Endothelial cell of umbilical vein (primary cell): ENCODE measurements at places on chromosomes 7 and 10. TPM values are rescaled to one million over a fixed set of nuclear protein-coding genes. Genes with fewer than 3 reads are reported as not detected.

The ADARB2 gene
- not detected in 2 replicates for total RNA-seq

GRCh38 chr7:150733482-150734095, 3.6 kb upstream of the GIMAP5 start:
- no peak overlapping the region for H3K4me3 ChIP-seq
- peaks cover 16% of the 10 kb centered on the region for H3K4me1 ChIP-seq
- no peak overlapping the region for H3K27ac ChIP-seq
- no peaks in the 10 kb centered on the region for H3K36me3 ChIP-seq

- no peaks in the 10 kb centered on the region for H3K36me3 ChIP-seq
- peaks cover 62% of the 10 kb centered on the region for H3K4me1 ChIP-seq
- peak overlapping the region; percentile 56 for H3K27ac ChIP-seq
- H3K27me3 ChIP-seq = no peaks in the 10 kb centered on the region
- peak; percentile 13 for DNase-seq
Measured at GRCh38 chr7:77329466-77330168, 86.5 kb downstream of the GSAP start.

The HIF1AN gene
- 33.8 and 34.0 TPM in 2 replicates for total RNA-seq

The NUB1 gene
- total RNA-seq = 41.4 and 46.2 TPM in 2 replicates

- H3K4me1 ChIP-seq = no peaks in the 10 kb centered on the region
- H3K4me3 ChIP-seq = no peak overlapping the region
- no peak for DNase-seq
- H3K27me3 ChIP-seq = no peaks in the 10 kb centered on the region
Measured at GRCh38 chr7:105611856-105612775, 30.8 kb upstream of the EFCAB10 start.

The SLC29A4 gene
- 5.2 and 6.4 TPM in 2 replicates for total RNA-seq

The DBF4 gene
- total RNA-seq = 35.8 and 39.7 TPM in 2 replicates

DNA sequence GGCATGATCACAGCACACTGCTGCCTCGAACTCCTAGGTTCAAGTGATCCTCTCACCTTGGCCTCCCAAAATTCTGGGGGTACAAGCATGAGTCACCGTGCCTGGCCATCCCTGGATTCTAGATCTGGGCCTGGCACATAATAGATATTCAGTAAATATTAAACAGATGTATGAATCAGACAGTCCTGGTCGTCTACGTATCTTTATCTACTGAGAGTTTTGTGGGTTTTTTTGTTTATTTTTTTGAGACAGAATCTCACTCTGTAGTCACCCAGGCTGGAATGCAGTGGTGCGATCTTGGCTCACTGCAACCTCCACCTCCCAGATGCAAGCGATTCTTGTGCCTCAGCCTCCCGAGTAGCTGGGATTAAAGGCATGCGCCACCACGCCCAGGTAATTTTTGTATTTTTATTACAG, 24.3 kb upstream of the ITGB1 start:
- no peaks in the 10 kb centered on the region for H3K36me3 ChIP-seq
- no peak overlapping the region for H3K4me3 ChIP-seq
- H3K4me1 ChIP-seq = peaks cover 67% of the 10 kb centered on the region
- H3K27ac ChIP-seq = peak overlapping the region; percentile 90
- DNase-seq = peak; percentile 62

The GFRA1 gene
- total RNA-seq = 0.88 and 0.95 TPM in 2 replicates

DNA sequence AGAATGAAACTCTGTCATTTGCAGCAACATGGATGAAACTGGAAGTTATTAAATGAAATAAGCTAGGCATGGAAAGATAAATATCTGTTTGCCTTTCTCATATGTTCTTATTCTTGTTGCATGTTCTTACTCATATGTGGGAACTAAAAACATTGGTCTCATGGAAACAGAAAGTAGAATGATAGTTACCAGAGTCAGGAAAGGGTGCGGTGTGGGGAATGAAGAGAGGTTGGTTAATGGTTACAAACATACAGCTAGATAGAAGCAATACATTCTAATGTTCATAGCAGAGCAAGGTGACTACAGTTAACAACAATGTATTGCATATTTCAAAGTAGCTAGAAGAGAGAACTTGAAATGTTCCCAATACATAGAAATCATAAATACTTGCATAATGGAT, 105.1 kb downstream of the FAM107B start:
- no peak overlapping the region for H3K27ac ChIP-seq
- H3K4me3 ChIP-seq = no peak overlapping the region
- peaks cover 5% of the 10 kb centered on the region for H3K27me3 ChIP-seq
- no peaks in the 10 kb centered on the region for H3K36me3 ChIP-seq
- no peaks in the 10 kb centered on the region for H3K4me1 ChIP-seq
- DNase-seq = no peak

GRCh38 chr7:98251231-98251600, 816 bp downstream of the TECPR1 start:
- DNase-seq = no peak
- H3K27ac ChIP-seq = peak overlapping the region; percentile 58
- no peaks in the 10 kb centered on the region for H3K36me3 ChIP-seq
- no peaks in the 10 kb centered on the region for H3K27me3 ChIP-seq
- H3K4me1 ChIP-seq = peaks cover 43% of the 10 kb centered on the region

DNA sequence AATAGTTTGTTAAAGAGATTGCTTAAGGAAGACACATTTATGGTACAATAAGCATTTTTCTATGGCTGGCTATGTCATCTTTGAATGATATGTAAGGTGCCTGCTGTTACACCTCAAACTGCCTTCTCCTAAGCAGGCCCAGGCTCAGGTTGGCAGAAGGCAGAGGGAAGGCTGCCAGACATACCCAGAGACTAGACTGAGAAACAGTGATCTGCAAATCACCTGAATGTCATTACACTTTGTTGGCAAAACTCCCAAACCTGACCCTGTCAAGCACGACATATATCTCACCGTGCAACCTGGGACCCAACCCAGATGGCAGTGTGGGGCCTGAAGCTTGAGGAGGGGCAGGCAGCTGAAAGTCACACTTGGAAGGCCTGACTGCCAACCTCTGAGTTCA, 136.6 kb upstream of the TARP start:
- H3K4me3 ChIP-seq = no peak overlapping the region
- no peak overlapping the region for H3K27ac ChIP-seq
- H3K4me1 ChIP-seq = peaks cover under 1% of the 10 kb centered on the region
- H3K36me3 ChIP-seq = no peaks in the 10 kb centered on the region

DNA sequence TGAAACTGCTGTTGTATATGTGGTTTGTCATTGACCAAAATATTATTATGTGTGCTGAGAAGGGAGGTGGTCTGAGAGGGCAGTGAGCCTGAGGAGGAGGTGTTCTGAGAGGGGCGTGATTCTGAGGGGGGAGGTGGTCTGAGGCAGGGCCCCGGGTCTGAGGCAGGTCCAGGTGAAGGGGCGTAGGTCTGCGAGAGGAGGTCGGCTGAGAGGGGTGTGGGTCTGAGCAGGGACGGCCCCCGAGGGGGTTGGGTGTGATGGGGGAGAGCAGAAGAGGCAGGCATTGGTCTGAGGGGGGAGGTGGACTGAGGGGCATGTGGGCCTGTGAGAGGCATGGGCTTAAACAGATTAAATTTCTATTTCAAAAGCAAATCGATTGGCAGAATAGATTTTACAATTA, 32.4 kb downstream of the AKR1C4 start:
- DNase-seq = no peak
- H3K27ac ChIP-seq = no peak overlapping the region
- H3K36me3 ChIP-seq = no peaks in the 10 kb centered on the region
- no peaks in the 10 kb centered on the region for H3K4me1 ChIP-seq

The ANKRD61 gene
- 0.35 and 0.53 TPM in 2 replicates for total RNA-seq

- no peak overlapping the region for H3K4me3 ChIP-seq
- H3K27ac ChIP-seq = no peak overlapping the region
- no peaks in the 10 kb centered on the region for H3K4me1 ChIP-seq
- H3K27me3 ChIP-seq = no peaks in the 10 kb centered on the region
Measured at GRCh38 chr10:37478381-37478780, 353.0 kb downstream of the ANKRD30A start.

The MUC12 gene
- total RNA-seq = not detected in 2 replicates

The HTR5A gene
- not detected in 2 replicates for total RNA-seq

The LRRC61 gene
- 0.39 TPM in 1 of 2 replicates, not detected in the other for total RNA-seq

DNA sequence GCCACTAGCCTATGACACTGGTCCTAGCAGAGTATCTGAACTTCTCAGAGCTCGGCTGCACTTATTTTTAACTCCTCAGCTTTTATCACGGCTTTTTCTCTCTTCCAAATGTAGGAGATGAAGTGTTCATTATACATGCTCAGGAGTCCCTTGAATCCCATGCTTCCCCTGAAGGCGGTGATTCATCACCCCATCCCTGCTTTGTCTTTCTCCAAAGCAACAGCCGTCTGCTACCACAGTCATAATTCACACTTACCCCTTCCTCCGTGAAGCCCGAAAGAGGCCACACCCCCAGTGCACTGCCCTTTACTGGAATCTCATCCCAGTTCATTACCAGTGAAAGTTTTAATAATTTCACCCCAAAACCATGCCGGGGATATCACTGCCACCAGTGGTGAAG, 301.5 kb upstream of the SHH start:
- H3K4me3 ChIP-seq = no peak overlapping the region
- H3K27ac ChIP-seq = no peak overlapping the region
- no peaks in the 10 kb centered on the region for H3K4me1 ChIP-seq

The TMEM236 gene
- 0.24 TPM in 1 of 2 replicates, not detected in the other for total RNA-seq

The CLDN3 gene
- 0.62 and 0.95 TPM in 2 replicates for total RNA-seq

GRCh38 chr7:15686295-15686956, at the start of gene MEOX2:
Gene MEOX2, minus strand, starts transcription at chr7:15686683. Its CDS starts 281 bp downstream, at chr7:15686402.
- no peaks in the 10 kb centered on the region for H3K36me3 ChIP-seq
- H3K27ac ChIP-seq = peak within 1 kb of the TSS; percentile 70
- H3K4me1 ChIP-seq = peaks cover 22% of the 10 kb centered on the region
- H3K4me3 ChIP-seq = peak within 1 kb of the TSS; percentile 61
- no peaks in the 10 kb centered on the region for H3K27me3 ChIP-seq

- H3K4me1 ChIP-seq = no peaks in the 10 kb centered on the region
- H3K27ac ChIP-seq = no peak overlapping the region
- no peak for DNase-seq
- H3K36me3 ChIP-seq = no peaks in the 10 kb centered on the region
- H3K27me3 ChIP-seq = no peaks in the 10 kb centered on the region
- H3K4me3 ChIP-seq = no peak overlapping the region
Measured at GRCh38 chr10:84456126-84456525, 127.7 kb downstream of the CCSER2 start.

DNA sequence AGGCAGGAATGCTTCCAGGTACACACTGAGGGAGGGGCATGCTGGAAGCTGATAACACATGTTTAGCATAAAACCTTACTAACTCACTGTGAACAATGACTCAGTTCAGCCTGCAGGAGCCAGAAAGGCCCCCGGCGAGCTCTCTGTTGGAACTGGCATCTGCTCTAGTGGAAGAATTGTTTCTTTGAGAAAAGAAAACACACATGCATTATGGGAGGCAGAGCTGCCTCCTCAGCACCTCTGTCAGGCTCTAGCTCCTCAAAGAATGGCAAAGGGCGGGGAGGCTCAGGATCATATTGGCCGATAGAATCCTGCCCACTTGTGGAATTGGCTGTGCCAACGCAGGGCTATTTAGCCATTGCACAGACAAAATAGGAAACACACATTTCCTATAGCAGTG, 338.3 kb downstream of the CXCL12 start:
- no peak overlapping the region for H3K27ac ChIP-seq
- no peak overlapping the region for H3K4me3 ChIP-seq
- DNase-seq = peak; percentile 29
- H3K36me3 ChIP-seq = no peaks in the 10 kb centered on the region
- H3K27me3 ChIP-seq = peaks cover 1% of the 10 kb centered on the region
- peaks cover 2% of the 10 kb centered on the region for H3K4me1 ChIP-seq

DNA sequence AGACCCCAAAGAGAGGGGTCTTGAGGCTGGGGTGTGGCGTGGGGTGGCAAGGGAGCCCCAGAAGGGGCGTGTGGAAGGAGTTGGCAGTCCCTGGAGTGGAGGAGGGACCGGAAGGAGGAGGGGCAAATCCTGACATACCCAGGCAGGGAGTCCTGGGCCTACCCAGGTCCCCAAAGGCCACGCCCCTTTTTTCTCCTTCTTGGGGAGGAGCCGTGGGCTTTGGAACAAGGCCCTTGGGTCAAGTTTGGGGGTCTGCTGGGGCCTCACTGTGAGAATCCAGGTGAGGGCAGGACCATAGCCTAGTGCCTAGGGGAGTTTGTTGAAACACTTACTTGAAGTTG, 1.2 kb upstream of the SMARCD3 start:
- no peaks in the 10 kb centered on the region for H3K36me3 ChIP-seq
- H3K27ac ChIP-seq = no peak overlapping the region
- no peak overlapping the region for H3K4me3 ChIP-seq
- DNase-seq = no peak

- no peaks in the 10 kb centered on the region for H3K36me3 ChIP-seq
- peak overlapping the region; percentile 77 for H3K27ac ChIP-seq
- no peak for DNase-seq
- H3K27me3 ChIP-seq = no peaks in the 10 kb centered on the region
- H3K4me3 ChIP-seq = peak overlapping the region; percentile 48
Measured at GRCh38 chr10:86970982-86971231, 2.6 kb downstream of the ADIRF start.

DNA sequence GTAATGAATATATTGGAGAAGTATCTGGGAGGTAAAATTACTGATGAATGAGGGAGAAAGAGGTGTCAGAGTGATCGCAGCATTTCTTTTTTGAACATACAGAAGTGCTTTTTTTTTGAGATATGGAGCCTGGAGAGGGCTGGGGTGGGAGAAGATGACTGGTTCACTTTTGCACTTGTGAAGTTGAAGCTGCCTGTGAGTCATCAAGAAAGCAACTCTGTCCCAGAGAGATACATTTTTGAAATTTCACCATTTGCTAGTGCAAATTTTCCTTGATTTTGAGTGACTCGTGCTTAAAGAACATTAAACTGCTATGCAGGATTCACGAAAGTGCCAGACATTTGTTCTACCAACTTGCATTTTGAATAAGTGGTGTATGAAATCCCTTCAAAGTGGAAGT, 81.8 kb downstream of the ADRA2A start:
- no peak overlapping the region for H3K27ac ChIP-seq
- no peaks in the 10 kb centered on the region for H3K4me1 ChIP-seq
- H3K4me3 ChIP-seq = no peak overlapping the region
- no peaks in the 10 kb centered on the region for H3K36me3 ChIP-seq

DNA sequence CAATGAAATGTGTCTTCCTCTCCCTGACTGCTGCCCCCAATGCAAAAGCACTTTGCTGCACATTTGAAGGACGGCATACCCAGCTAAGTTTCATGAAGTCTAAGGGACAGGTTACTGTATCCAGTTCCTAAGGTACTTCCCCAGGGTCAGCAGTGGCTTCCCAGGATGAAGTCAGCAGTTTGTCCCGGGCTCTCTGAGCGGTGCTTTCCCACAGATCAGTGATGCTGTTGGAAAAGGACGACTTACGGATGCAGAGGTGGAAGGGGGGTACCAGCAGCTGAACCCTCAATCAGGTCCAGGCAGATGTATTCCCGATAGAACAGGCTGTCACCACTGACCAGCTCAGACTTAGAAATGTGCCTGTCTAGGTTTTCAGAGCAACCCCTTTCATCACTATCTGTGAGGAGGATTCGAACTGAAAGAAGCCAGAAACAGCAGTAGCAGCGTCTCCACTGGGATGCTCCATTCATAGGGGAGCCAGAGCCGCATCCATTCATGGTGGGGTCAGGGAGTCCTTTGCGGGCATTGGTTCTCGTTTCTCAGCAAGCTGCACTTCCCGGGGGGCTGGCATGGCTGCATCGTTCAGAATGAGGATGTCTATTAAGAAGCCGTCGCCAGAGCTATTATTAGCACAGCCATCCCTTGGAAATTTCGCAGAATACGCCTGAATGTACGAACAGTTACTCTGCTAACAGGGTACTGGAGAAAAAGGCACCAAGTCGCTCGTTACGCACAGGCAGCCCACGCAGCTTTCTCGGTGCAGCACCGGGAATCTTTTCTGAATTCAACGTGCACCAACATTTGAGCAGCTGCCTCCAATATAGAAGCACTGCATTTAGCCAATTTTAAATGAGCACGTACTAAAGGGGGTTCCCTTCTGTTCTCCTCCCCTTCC, 303.7 kb downstream of the PRPF18 start:
- peak overlapping the region; percentile 78 for H3K4me3 ChIP-seq
- no peaks in the 10 kb centered on the region for H3K27me3 ChIP-seq
- DNase-seq = peak; percentile 80
- H3K4me1 ChIP-seq = peaks cover 64% of the 10 kb centered on the region
- H3K36me3 ChIP-seq = peaks cover 2% of the 10 kb centered on the region
